ENCODE measurements at places on chromosomes 7 and 10. TPM values are rescaled to one million over a fixed set of nuclear protein-coding genes. Genes with fewer than 3 reads are reported as not detected.

DNA sequence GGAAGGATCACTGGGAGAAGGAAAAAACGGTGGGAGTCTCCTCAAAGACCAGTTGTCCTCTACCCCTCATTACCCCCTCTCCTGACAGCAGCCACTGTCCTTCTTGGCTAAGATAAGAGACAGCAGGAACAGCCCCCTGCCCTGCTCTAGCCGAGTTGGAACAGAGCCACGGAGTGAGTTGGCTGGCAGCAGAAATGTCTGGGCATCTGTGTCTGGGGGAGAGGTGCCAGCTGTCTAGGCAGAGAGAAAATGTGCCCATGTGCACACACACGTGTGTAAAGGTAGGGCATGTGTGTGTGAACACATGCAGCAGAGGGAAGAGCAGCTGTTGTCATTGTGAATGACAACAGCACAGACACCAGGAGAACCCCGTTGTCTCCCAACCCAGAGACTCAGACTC is 9.4 kb upstream of the HILPDA start:
- H3K27ac ChIP-seq = no peak overlapping the region
- peaks cover 2% of the 10 kb centered on the region for H3K36me3 ChIP-seq
- DNase-seq = no peak
- no peak overlapping the region for H3K4me3 ChIP-seq

- no peaks in the 10 kb centered on the region for H3K36me3 ChIP-seq
- H3K27me3 ChIP-seq = peaks cover 67% of the 10 kb centered on the region
- no peak overlapping the region for H3K27ac ChIP-seq
- DNase-seq = no peak
- H3K4me3 ChIP-seq = peak overlapping the region; percentile 72
- H3K4me1 ChIP-seq = peaks cover 4% of the 10 kb centered on the region
Observed at GRCh38 chr7:128915271-128915819, 4.8 kb upstream of the KCP start.

DNA sequence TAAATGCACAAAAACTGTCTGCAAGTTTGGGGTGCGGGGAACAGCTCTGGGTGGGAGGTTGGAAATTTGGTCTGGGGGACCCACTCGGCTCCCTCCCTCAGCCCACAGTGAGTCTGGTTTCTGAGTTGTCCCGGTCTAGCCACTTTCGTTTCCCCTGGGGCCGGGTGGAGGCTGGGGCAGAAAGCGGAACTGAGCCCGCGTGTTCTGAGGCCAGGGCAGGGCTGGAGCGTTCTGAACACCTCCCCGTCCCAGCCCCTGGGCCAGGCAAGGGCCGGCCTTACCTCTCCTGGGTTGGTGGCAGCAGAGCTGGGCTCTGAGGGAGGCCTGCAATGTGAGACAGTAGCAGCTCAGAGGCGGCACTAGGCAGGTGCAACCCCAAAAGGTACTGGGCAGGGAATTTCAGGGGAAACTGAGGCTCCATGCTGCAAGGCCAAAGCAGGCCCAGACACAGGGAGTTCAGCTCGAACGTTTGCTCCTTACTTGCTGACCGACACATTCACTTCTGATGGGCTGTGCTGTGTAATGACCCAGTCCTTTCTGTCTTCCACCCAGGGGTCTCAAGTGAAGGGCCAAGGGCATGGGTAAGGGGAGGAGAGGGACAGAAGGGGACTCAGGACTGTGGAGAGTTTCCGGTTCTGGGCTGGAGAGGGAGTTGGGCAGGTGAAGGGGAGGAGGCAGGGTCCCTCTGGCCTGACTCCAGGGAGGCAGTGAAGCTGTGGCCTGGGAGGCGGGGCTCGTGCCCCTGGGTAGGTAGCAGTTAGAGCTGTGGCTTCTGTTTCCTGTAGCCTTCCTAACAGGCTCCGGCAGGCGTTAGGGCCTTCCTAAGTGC is 3.0 kb downstream of the IRF5 start:
- peaks cover 50% of the 10 kb centered on the region for H3K27me3 ChIP-seq
- H3K4me3 ChIP-seq = no peak overlapping the region
- DNase-seq = no peak

Gene PCDH15
- not detected for total RNA-seq

DNA sequence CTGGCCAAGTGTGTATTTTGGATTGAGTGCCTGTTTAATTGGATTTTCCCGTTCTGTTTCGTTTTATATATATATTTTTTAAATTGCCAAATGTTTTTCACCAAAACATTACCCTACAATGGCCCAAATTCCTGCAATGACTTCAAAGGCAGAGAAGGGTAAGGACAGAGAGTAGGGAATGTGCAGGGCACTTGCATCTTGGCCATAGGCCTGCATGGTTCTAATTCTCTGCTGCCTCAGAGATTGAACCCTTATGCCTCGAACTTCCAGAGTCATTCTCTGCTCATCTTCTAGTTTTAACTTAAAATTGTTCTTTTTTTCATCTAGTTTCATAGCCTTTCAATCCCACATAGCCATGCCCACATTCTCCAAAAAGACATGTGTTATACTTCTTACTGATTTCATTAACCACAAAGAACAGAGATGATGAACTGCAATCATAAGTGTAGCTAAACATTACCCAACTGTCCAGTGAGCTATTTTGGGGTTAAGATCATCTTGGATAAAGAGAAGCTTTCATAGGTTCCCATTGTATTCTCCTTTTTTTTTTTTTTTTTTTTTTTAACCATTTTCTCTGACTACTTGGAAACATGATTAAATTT is 177.6 kb downstream of the PLXDC2 start:
- DNase-seq = no peak
- H3K4me1 ChIP-seq = no peaks in the 10 kb centered on the region
- H3K27me3 ChIP-seq = no peaks in the 10 kb centered on the region
- no peaks in the 10 kb centered on the region for H3K36me3 ChIP-seq
- no peak overlapping the region for H3K4me3 ChIP-seq

DNA sequence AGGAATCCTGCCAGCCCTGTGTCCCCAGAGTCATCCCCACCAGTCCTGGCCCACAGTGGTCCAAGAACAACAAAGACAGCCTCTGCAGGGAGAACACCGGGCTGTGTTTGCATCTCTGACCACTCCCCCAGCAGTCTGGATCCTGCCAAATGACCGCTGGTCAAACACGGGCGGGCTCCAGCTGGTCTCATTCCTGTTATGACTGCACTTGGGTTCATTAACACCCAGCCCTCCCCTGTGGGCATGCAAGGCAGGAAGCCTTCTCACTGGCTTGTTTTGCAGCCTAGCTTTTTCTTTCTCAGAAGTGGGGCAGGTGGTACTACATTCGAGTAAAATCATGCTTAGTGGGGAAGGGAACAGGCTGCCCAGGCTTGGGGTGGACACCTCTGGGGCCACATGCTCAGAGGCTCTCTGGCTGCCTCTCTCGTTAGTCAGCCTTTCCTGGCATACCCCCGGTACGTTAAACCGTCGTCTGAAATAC is 190.0 kb downstream of the PLXNA4 start:
- H3K27me3 ChIP-seq = no peaks in the 10 kb centered on the region
- H3K27ac ChIP-seq = no peak overlapping the region
- H3K4me3 ChIP-seq = no peak overlapping the region
- no peaks in the 10 kb centered on the region for H3K36me3 ChIP-seq

GRCh38 chr7:20722941-20723340 is 63.7 kb downstream of the SP8 start:
- H3K27ac ChIP-seq = no peak overlapping the region
- no peak for DNase-seq
- H3K27me3 ChIP-seq = peaks cover under 1% of the 10 kb centered on the region
- no peaks in the 10 kb centered on the region for H3K36me3 ChIP-seq
- no peaks in the 10 kb centered on the region for H3K4me1 ChIP-seq

- no peak for DNase-seq
- peak overlapping the region; percentile 8 for H3K4me3 ChIP-seq
- no peaks in the 10 kb centered on the region for H3K27me3 ChIP-seq
Observed at GRCh38 chr10:43384252-43385221, 13.1 kb downstream of the FXYD4 start.

- no peaks in the 10 kb centered on the region for H3K27me3 ChIP-seq
- DNase-seq = no peak
- H3K36me3 ChIP-seq = peaks cover 66% of the 10 kb centered on the region
- no peak overlapping the region for H3K4me3 ChIP-seq
- H3K27ac ChIP-seq = peak overlapping the region; percentile 72
- H3K4me1 ChIP-seq = peaks cover 50% of the 10 kb centered on the region
Observed at GRCh38 chr7:36712015-36712414, 12.3 kb downstream of the AOAH start.

DNA sequence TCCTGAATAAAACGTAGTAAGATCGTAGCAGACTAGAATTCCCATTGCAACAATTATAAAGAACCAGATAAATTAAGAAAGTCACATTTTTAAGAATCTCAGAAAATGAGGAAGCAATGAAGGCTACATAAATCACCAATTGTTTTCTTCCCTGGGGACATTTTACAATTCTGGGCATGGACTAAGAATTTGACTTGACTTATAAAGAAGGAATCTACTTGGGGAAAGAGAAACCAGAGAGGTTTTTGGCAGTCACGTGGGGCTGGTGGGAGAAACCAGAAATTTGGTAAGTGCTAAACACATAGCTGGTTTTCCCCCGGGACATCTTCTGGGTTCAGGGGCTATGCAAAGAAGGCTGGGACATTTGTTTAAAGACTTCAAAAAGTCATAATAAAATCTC is 109.8 kb upstream of the IL6 start:
- H3K4me1 ChIP-seq = peaks cover 2% of the 10 kb centered on the region
- peaks cover 38% of the 10 kb centered on the region for H3K27me3 ChIP-seq
- no peak for DNase-seq
- peaks cover 2% of the 10 kb centered on the region for H3K36me3 ChIP-seq

Gene TMEM72
- not detected for total RNA-seq

- H3K4me3 ChIP-seq = no peak overlapping the region
- H3K27me3 ChIP-seq = peaks cover 6% of the 10 kb centered on the region
- H3K4me1 ChIP-seq = no peaks in the 10 kb centered on the region
- no peaks in the 10 kb centered on the region for H3K36me3 ChIP-seq
- no peak overlapping the region for H3K27ac ChIP-seq
- DNase-seq = no peak
Observed at GRCh38 chr7:24169077-24169624, 114.8 kb upstream of the NPY start.

Gene NPTX2
- total RNA-seq = not detected

DNA sequence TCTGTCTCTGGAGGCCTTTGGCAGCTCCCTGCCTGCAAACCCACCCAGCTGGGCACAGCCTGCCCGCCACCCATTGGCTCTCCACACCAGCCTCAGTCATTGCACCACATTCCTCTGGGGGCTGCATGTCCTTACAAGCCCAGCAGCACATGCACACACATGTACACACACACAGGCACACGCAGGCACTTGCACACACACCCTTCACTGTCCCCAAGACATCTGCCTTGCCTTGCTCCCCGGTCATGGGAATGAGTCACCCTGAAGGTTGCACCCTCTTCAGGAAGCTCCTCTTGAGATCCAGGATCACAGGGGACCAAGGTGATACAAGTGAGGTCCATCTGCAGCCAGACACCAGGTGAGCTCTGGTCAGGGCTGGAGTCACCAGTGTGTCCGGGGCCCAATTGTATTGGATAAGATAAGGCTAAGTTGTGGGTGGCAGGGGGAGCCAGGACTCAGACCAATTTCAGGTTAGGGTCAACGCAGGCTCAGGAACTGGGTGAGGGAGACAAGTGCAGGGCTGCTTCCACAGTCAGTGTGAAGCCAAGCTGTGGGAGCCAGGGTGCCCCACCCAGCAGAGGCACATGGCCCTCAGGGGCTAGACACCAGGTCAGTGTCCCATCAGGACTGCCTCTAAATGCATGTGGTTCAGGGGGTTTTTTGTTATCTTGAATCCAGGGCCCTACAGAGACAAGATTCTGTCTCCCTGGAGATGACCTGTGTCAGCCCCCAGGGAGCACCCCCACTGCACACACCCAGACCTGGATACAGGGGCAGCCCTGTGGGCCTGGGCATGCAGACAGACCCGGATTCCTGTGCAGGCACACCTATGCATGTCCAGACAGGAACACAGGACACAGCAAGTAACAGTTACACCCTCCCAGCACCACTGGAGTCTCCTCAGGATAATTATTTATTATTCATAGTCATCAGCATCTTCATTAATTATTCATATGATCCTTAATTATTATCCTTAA is 33.8 kb downstream of the KCNH2 start:
- H3K36me3 ChIP-seq = no peaks in the 10 kb centered on the region
- peaks cover 19% of the 10 kb centered on the region for H3K27me3 ChIP-seq
- H3K4me3 ChIP-seq = no peak overlapping the region
- no peak overlapping the region for H3K27ac ChIP-seq
- no peak for DNase-seq

DNA sequence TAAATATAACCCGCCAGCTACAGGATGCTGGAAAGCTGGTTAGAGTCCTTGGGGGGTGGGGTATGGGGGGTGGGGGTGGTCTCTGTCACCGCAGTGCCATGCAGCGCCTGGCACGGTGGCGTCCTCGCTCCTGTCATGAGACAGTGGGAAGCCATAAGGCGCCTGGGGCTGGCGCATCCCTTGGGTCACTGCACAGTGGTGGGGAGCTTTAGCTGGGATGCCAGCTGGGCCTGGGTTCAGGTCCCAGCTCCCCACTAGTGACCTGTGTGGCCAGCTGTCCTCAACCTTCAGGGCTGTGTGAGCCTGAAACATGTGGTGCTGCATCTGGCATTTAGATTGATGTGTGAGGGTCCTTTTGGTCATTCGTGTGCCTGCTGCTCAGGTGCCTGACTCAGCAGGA is 93.9 kb downstream of the BMS1 start:
- H3K36me3 ChIP-seq = no peaks in the 10 kb centered on the region
- peaks cover 7% of the 10 kb centered on the region for H3K27me3 ChIP-seq
- H3K4me3 ChIP-seq = no peak overlapping the region
- H3K4me1 ChIP-seq = no peaks in the 10 kb centered on the region
- no peak for DNase-seq
- H3K27ac ChIP-seq = no peak overlapping the region

Gene ASB10
- total RNA-seq = not detected

Gene EPHA1
- 2.3 TPM for total RNA-seq

DNA sequence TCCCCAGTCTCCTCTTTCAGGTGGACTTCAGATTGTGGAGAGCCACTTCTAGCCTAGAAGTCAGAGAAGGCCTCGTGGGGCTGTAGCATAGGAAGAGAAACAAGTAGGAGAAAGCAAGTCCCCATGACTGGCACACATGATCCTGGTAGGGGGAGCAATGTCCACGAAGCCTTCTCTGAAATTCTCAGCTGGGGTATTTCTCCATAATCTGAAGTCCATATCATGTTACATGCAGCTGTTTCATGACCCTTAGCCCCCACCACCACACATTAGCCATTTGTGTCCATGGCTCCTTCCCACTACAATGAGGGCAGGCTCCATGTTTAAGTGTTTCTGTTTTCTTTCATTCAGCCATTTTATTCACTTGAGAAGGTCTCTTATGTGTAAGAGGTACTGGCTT is 43.2 kb downstream of the LAMB4 start:
- no peaks in the 10 kb centered on the region for H3K4me1 ChIP-seq
- no peaks in the 10 kb centered on the region for H3K36me3 ChIP-seq

Gene PRLHR
- total RNA-seq = not detected

- H3K36me3 ChIP-seq = no peaks in the 10 kb centered on the region
- DNase-seq = no peak
- H3K27me3 ChIP-seq = no peaks in the 10 kb centered on the region
- H3K4me1 ChIP-seq = no peaks in the 10 kb centered on the region
- H3K27ac ChIP-seq = no peak overlapping the region
Observed at GRCh38 chr10:45439873-45440272, 65.9 kb downstream of the ALOX5 start.

GRCh38 chr10:67793313-67793712 is 44.7 kb downstream of the DNAJC12 start:
- H3K27ac ChIP-seq = peak overlapping the region; percentile 74
- no peak for DNase-seq
- no peak overlapping the region for H3K4me3 ChIP-seq
- H3K36me3 ChIP-seq = peaks cover 12% of the 10 kb centered on the region
